Motor neuron (in vitro differentiated cells): ENCODE measurements at places on chromosomes 2 and 18.

- ATAC-seq = no peak
Observed at GRCh38 chr2:126836761-126837679, 61.7 kb upstream of the TEX51 start.

- ATAC-seq = no peak
Observed at GRCh38 chr2:73013936-73014335, 57.6 kb downstream of the SFXN5 start.

DNA sequence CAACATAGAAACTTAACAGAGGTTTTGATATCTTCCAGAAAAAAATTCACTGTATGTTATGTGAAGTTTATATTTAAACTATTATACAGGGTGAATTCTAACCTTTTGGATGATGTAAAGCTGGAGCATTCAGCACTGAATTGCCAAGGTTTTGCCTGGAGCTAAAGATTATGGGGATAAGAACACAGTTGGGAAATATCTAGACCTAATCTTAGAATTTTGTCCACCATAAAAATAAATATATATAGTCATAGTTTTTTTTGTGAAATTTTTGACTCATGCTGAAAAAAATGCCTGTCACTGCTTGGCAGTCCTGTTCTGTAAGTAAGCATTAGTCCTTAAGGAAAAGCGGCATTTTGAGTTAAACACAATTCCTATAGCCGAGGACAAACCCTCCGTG is 339.3 kb upstream of the TMEFF2 start:
- ATAC-seq = no peak

- ATAC-seq = no peak
Observed at GRCh38 chr2:31770741-31771140, 190.0 kb upstream of the SRD5A2 start.
